Left cardiac atrium (tissue), 4 donors: ENCODE measurements at places on chromosomes 4 and X. TPM values are rescaled to one million over a fixed set of nuclear protein-coding genes. Genes with fewer than 3 reads are reported as not detected.
A peak's percentile ranks its signal among the peaks of the same experiment; 100 is the strongest.

- no peak for DNase-seq
Measured at GRCh38 chr4:1654216-1654955, 29.7 kb downstream of the FAM53A start.

DNA sequence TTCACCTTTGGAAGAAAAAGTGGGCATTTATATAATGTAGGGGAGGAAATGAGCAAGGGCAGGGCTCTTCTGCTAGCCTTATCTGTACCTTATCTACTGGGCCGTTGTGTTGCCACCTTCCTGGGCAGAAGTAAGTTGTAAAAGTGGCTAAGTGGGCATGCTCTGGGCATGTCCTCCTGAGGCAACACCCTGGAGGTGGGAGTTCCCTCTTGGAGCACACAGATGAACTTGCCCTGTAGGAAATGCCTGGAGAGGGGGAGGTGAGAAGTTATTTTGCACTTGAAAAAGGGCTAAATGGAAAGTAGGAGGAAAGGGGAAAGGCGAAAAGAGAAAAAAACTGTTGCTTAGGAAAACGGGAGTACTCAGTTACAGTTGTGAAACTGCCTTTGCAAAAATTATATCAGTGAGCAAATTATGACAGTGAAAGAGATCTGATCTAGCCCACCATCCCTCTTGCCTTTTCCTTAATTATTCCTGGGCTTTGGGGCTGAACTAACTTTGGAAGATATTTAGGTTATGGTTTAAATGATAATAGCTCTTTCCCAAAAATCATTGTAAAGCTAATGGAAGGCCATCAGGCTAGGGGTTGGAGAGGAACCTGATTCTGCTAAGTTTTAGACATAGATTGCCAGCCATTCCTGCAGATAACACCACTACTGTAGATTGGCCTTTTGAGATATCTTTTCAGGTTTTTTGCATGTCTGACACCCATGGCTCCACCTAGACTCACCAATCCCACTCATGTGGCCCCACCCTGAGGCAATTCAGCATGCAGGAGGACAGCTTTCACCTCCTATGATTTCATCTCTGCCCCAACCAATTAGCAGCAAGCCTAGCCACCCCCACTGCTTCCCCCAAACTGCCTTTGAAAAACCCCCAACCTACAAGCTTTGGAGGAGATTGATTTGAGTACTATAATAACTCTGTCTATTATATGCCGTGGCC is 20.5 kb upstream of the ZNF81 start:
- DNase-seq: no peak

DNA sequence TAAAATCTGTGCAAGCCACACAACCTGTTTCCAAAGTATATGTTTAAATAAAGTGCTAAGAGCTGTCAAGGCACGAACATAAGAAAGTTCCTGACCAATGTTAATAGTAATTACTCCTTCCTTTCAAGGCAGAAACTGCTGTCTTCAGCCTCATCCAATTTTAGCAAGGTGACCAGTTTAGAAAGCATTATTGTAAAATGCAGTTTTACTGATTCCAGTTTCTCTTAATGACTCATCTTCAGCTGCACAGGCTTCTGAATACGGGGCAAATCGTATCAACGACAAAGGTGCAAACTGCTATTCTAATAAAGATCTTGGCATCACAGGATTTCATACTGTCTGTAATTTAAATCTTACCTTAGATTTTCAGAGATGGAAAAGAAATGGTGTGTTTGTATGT is 87.5 kb downstream of the PPP3CA start:
- no peak for DNase-seq

DNA sequence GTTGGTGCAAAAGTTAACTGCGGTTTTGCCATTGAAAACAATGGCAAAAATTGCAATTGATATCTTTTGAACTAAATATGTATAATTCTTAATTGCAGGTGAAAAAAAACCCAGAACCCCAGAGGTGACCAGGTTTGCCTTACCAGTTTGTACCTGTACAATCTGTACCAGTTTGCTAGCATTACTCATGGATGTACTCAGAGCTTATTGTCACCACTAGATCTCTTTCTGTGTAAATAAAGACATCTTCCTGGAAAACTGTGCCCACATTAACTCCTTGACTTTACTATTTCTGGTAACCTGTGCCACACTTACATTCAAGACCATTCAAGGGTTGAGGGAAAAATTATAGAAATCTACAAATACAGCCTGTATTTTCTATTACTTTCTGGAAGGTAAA is 139.7 kb downstream of the ELOVL6 start:
- DNase-seq: no peak

- no peak for DNase-seq
Measured at GRCh38 chr4:11878241-11878640, 449.5 kb upstream of the HS3ST1 start.

DNA sequence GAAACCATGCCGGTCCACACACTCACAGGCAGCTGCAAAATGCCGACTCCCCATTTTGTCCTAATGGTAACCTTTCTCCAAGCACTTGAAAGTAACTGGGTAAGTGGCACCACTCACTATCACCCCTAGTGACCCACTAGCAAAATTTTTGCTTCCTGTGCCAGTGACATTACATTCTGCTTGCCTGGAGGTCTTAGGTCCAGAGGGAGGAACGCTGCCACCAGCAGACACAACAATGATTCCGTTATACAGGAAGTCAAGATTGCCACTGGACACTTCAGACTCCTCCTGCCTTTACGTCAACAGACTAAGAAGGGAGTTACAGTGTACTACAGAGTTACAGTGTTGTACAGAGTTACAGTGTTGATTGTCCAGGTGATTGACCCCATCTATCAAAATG is 11.8 kb upstream of the TMEM192 start:
- DNase-seq: no peak

DNA sequence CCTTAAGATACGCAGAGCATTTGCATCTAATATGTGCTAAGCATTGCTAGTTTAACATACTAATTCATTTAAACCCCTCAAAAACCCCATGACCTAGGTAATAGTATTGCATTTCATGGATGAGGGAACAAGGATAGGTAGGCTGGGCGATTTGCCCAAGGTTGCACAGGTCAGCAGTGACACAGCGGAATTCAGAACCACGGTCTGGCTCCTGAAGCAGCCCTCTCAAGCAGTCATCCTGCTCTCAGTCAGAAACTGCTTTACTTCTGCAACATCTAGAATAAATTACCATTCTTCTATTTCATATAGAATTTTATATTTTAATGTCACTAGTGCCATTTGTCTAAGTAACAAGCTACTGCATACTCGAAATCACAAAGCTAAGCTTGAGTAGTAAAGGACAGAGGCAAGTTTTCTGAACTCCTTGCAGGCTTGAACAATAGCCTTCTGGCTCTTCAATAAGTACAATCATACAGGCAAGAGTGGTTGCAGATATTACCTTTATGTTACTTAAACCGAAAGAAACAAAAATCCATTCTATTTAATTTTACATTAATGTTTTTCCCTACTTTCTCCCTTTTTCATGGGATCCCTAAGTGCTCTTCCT is 555 bp upstream of the SPP1 start:
- DNase-seq: no peak

GRCh38 chrX:39574178-39574577 is 523.6 kb downstream of the BCOR start:
- no peak for DNase-seq

- DNase-seq: no peak
Measured at GRCh38 chrX:39528161-39528916, 569.4 kb downstream of the BCOR start.

GRCh38 chr4:107219681-107220080 is 183.6 kb upstream of the DKK2 start:
- no peak for DNase-seq

DNA sequence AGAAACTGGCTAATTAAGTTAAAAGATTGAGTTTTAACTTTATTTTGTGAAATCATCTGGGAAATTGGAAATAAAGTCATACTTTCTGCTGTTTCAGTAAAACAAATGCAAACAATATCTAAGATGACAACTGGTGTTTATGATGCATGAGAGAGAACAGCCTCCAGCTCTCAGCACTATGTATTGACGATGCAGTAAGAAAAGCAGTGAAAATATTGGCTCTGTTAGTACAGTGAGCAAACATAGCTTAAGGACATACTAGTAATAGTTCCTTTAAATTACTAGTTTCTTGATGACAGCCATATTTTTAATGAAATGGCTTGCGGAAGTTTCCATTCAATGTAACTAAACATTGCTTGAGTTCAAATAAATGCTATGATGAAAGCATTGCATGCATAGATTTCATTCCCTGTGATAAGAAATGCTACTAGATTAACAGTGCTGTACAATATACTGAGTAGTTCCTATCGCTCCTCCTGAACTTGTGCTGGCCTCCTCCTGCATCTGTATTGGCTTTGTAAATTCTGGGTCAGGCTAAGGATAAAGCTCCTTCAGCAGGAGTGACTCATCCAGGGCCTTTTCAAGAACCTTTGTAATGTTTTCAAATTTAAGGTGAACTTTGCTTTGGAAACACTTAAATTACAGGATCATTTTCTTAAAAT is 11.6 kb downstream of the ARHGAP24 start:
- no peak for DNase-seq

- no peak for DNase-seq
Measured at GRCh38 chrX:15356444-15356843, 21.1 kb upstream of the PIGA start.

GRCh38 chr4:16344853-16345252 is 118.6 kb upstream of the TAPT1 start:
- no peak for DNase-seq

DNA sequence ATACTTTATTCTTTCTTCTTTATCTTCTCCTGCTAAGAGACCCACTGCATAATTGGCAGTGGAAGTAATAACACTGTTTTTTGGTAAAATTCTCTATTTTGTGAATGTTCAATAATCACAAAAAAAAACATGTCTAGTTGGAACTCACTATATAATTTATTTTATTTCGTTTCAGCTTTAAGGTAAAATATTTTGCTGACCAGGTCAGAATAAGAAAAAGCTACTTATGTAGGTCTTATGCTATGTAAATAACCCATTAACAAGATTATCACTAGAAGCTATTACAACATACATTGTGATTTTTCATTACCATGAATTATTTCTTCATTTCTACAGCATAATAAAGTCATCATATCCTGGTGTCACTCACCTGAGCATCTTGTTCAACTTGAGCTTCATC is 19.3 kb downstream of the ANXA5 start:
- DNase-seq: no peak

- DNase-seq: peak; percentile 42
Measured at GRCh38 chrX:40177117-40177430, 79.3 kb upstream of the BCOR start.

DNA sequence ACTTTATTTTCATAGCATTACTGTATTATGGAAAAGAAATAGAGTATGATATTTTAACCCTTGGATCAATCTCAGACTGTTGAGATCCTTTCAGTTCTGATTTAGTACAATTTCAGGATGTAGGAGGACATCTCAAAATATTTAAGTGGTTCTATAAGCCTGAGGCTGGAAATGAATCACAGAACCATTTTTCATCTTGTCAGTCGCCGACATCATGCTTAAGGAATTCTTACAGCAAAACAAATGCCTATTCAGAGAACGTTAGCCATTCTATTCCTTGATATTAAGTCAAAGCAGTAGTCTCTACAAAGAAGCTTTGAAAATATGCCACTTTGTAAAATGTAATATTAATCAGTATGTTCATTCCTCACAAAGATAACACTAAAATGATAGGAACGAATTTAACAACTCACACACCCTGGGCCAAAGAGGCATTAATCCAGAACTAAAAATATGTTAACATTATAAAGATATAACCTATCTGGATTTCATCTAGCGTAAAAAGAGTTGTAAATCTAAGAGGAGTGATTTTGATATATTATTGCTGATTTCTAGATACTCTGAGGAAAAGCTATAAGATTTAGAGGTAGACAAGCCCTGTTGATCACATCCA is 152.0 kb downstream of the GASK1B start:
- no peak for DNase-seq

DNA sequence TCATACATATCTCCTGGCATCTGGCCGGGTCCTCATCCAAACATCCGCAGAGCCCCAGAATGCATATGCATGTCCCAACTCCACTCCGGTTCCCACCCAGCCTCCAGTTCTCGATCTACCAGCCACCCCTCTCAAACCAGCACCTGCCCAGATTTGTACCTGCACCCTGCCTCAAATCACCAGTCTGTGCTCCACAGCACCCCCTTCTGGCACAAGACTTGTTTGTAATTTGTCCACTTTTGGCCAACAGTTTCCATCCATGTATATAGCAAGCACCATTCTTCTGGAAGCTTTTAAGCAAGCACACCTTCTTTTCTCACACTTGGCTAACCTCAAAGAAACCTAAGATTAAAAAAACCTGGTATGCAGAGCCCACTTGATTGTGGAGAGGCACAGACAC is 644.1 kb downstream of the MID1IP1 start:
- no peak for DNase-seq

DNA sequence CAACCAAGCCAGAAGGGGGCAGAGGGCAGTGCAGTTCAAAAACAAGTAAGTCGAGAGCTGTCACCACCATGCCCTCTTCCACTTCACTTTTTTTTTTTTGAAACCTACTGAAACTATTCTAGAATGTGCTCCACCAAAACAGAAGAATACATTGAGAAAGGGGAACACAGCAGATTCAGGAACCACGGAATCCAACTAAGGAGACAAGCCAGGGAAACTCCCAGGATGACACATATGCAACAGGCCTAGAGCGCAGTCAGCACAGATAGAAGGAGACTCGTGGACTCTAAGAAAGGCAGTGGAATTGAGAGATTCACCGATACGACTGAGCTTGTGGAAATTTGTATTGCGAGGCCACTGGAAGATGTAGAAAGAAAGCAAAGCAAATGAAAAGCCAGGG is 66.1 kb downstream of the PHKA2 start:
- DNase-seq: no peak

Gene GATA1
- total RNA-seq: not detected

Gene MAGEE2
- total RNA-seq: 0.12 TPM

Gene NRK
- total RNA-seq: 1.4 TPM

Gene TMEM154
- total RNA-seq: 4.4 TPM

Gene KIT
- 3.4 TPM for total RNA-seq

Gene GDPD2
- total RNA-seq: not detected

Gene SPIN2A
- total RNA-seq: 0.44 TPM

Gene PARM1
- 89.1 TPM for total RNA-seq

Gene CXCL11
- total RNA-seq: not detected

Gene P2RY10
- 0.56 TPM for total RNA-seq

Gene ATP1B4
- 0.42 TPM for total RNA-seq

Gene THOC2
- 25.7 TPM for total RNA-seq
